ENCODE measurements at places on chromosomes 5 and 9.

DNA sequence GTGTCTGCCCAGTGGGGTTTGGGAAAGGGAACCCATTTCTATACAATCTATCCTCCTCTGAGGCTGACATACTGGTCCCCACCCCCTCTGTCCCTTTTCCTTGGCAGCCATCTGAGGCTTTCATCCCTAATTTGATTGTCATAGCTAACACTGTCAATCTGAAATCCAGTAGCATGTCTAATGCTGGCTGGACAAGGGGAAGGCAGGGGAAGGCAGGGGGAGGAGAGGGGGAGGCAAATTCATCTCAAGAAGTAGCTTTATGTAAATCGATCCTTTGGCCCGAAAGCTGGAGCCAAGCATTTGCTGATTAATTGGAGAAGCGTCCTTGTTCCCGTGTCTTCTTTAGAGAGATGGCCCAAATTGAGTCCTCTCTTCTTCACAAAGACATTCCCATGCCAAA lies 314.1 kb upstream of the PANK3 start:
- no peak for DNase-seq

- no peak for DNase-seq
These were observed 1.5 kb downstream of the NEK6 start for GRCh38 chr9:124259158-124259808.

GRCh38 chr5:154967421-154968024 lies 26.6 kb downstream of the MRPL22 start:
- DNase-seq: no peak

DNA sequence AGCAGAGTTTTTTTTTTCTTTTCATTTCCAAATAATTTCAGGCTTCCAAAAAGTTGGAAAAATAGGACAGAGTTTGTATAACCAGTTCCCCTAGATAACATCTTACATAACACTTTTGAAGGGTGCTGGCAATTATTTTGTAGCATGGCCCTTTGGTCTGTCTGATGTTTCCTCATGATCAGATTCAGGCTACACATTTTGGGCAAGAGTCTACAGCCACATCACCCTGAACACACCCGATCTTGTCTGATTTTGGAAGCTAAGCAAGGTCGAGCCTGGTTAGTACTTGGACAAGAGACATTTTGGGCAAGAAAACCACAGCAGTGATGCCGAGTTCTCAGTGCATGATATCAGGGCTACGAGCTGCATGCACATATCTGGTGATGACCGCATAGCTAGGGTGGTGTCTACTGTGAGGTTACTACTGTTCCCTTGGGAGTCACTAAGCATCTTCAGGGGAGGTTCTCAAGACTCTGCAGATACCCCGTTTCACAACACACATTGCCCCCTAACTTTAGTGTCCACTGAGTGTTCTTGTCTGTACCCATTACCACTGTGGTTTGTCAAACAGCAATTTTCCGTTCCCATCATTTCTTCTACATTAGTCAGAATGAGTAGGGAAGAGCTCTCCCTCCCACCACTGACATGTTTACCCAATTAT lies 86.2 kb downstream of the TTC39B start:
- no peak for DNase-seq

GRCh38 chr5:36111238-36111637 lies 40.4 kb downstream of the LMBRD2 start:
- no peak for DNase-seq

DNA sequence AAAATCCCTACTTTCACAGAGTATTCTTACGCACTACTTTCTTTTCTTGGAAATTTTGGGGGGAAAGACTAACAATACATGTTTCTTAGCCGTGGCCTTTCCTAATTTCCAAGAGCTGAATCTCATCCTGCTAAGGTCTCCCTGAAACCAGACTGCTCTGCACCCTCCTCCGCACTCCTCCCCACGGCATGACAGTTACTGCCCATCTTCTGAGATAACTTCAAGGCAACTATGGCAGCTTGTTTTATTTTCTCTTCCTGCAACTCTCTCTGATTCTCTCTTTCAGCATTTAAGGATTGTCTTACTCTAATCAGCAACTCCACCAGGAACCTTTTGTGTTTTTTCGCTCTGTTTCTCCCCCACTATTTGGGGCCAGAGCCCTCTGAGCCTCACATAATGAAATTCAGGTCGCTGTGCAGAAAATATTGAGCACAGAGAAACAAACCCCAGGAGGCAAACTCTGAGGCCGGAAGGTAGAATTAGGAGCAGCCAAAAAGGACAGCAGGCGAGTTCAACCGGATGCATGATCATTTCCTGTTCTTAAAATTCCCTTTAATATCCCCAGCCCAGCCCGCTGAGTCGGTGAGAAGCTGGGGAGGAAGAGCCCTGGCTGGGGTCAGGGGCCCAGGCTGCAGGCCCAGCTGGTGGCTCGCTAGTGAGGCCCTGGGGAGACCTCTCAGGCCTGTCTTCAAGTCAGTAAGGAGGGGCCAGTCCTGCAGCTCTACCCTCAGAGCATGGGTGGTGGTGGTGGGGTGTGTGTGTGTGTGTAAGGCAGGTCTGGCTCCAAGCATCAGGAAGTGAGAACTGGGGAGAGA lies 213.6 kb upstream of the S1PR3 start:
- no peak for DNase-seq

DNA sequence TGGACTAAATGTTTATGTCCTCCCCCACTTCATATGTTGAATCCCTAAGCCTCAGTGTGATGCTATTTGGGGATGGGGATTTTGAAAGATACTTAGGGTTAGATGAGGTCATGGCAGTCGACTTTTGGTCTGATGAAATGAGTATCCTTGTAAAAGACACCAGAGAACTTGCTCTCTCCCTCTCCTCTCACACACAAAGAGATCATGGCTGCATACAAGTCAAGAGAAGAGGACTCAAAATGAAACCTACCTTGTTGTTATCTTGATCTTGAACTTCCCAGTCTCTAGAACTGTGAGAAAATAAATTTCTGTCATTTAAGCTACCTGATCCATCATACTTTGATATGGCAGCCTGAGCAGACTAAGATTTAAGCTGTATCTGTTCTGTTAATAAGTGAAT lies 144.0 kb upstream of the HAPLN1 start:
- no peak for DNase-seq

DNA sequence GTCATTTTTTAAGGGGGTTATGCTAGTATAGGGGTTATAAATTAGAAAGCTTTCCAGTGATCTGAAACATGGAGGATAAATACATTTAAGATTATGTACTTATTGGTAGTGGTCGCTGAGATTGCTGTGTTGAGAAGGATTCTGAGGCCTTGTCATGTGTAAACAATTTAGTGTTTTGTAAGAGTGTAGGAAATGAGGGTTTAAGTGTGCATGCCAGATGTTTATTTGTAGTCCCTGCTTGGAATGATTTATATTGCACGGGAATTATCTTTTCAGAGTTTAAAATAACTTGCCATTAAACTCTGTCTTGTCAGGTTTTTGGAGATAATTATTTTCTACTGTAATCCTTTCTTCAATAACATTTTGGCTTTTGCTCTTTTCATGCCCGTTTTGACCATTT lies 19.4 kb downstream of the ZNF618 start:
- DNase-seq: no peak

GRCh38 chr9:89379508-89380115 lies 61.3 kb downstream of the SECISBP2 start:
- no peak for DNase-seq

DNA sequence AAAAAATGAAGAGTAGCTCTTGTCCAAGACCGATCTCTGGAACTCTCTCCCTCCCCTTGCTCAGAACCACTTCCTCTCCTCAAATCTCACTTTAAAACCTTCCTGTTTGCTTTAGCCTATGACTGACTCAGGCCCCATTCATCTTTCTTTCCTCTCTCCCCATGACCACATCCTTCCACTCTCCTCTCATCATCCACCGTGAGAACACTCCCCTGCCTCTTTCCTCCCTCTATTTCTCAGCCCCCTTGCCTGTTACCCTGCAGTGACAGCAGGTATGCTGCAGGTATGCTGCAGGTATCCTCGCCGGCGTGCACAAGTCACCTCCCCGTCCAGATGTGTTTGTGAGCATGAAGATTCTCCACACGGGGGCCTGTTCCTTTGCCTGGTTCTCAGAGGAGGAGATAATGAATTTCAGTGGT lies 505.3 kb downstream of the CCDC171 start:
- no peak for DNase-seq

GRCh38 chr9:114082017-114082762 lies 4.1 kb upstream of the AMBP start:
- peak; percentile 63 for DNase-seq

DNA sequence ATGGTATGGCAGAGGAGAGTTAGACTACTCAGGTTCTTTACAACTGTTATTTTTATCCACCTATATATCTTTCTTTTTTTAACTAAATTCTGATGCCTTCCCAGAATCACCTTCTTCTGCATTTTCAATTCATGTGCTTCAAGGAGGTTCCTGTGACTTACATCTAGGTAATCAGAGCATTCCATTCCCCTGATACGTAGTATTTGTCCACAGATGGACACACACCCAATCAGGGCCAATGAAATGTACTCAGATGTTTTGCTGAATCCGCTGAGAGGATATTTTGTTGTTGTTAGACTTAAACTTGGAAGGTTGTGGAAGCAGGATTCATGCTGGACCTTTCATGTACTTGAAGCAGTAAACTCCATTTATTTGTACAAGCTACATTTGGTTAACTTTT lies 159.4 kb upstream of the FER start:
- no peak for DNase-seq

- DNase-seq: no peak
These were observed 64.5 kb downstream of the PRKACG start for GRCh38 chr9:68949271-68950000.
